ENCODE measurements at places on chromosomes 6 and 20.

- DNase-seq: no peak
These were observed 698.4 kb downstream of the TENT5A start for GRCh38 chr6:81054036-81054435.

GRCh38 chr6:129114636-129115391 is 231.9 kb downstream of the LAMA2 start:
- no peak for DNase-seq

- no peak for DNase-seq
These were observed 15.7 kb upstream of the FOXP4 start for GRCh38 chr6:41530476-41530875.

- no peak for DNase-seq
These were observed 27.0 kb downstream of the ZNF292 start for GRCh38 chr6:87182321-87182720.

DNA sequence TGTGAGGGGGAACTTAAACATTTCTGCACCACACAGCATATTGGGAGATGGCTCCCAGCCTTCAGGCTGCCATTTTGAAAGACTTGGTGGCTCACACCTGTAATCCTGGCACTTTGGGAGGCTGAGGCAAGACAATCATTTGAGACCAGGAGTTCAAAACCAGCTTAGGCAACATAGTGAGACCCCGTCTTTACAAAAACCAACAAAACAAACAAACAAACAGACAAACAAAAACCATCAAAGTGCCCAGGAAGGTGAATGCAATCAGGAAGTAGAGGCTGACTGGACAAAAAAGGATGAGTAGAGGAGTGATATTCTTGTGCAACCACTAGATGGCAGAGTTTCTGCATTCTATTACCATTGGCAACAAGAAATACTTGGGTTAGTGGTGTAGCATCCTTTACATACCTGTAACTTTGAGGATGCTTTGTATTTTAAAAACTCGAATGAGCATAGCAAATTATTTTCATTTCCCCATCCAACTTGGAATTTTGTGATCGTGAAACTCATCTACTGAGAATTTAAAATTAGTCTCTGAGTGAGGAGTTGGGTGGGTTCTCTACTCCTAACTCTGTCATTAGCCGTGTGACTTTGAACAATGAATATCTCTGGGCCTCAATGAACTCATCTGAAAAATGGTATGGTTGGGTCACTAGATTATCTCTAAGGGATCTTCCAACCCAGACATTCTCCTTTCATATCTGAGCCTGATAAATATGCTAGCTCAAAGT is 84.4 kb downstream of the CRYBG1 start:
- no peak for DNase-seq
